Activated CD8-positive, alpha-beta T cell treated with anti-CD3 and anti-CD28 coated beads for 36 hours (primary cell): ENCODE measurements at places on chromosomes 11 and 22. TPM values are rescaled to one million over a fixed set of nuclear protein-coding genes. Genes with fewer than 3 reads are reported as not detected.

DNA sequence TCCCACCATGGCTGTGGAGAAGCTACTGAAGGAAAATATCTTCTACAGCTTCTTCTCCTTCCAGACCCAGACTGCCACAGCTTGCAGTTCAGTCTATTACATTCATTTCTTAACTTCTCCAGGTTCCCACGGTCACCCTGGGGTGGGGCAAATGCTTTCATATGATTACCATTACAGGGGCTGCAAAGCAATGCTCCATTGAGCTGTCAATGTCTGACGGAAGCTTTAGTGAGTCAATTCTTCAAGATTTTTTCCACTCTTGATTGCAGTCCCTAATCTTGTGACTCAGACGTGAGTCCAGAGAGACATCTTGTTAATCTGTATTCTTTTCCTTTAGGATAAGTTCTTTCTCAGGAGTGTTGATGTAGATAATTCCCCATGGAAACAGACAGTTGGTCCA is 233.4 kb upstream of the DDI1 start:
- H3K4me1 ChIP-seq = no peaks in the 10 kb centered on the region
- H3K4me3 ChIP-seq = no peak overlapping the region
- H3K36me3 ChIP-seq = no peaks in the 10 kb centered on the region
- no peak overlapping the region for H3K27ac ChIP-seq
- no peaks in the 10 kb centered on the region for H3K27me3 ChIP-seq

VEGFB gene
- 104 TPM for total RNA-seq

DNA sequence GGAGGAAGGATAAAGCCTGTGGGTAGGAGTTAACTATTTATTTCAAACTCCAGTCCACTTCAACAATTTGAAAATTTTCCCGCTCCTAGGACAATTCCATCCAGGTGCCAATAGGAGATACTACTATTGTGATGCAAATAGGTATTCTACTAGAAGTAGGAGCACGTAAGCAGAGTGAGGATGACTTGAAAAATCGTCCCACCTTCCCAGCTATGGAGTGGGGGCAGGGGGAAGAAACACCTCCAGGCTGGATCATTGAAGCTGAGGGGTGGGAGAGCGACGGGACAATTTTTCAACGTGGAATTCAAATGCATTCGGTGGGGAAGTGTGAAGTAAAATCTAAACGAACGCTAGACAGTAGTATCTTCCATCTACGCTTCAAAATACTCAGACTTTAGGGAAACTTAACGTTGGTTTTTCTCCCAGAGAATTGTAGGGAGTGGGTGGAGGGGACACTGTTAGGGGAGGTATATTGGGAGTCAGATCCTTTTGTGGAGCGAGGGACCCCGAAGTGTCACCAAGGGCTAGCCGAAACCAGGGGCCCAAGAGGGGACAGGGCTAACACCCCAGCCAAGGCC is 523 bp upstream of the ARHGAP42 start:
- H3K27me3 ChIP-seq = peaks cover 16% of the 10 kb centered on the region
- peaks cover 24% of the 10 kb centered on the region for H3K4me1 ChIP-seq
- no peaks in the 10 kb centered on the region for H3K36me3 ChIP-seq
- peak overlapping the region; percentile 70 for H3K4me3 ChIP-seq
- DNase-seq = no peak

NNMT gene
- total RNA-seq = not detected

- H3K27me3 ChIP-seq = peaks cover 52% of the 10 kb centered on the region
- no peak overlapping the region for H3K27ac ChIP-seq
- peaks cover 2% of the 10 kb centered on the region for H3K36me3 ChIP-seq
- no peak overlapping the region for H3K4me3 ChIP-seq
These were observed 45.5 kb upstream of the DBX1 start for GRCh38 chr11:20205807-20206206.

DNA sequence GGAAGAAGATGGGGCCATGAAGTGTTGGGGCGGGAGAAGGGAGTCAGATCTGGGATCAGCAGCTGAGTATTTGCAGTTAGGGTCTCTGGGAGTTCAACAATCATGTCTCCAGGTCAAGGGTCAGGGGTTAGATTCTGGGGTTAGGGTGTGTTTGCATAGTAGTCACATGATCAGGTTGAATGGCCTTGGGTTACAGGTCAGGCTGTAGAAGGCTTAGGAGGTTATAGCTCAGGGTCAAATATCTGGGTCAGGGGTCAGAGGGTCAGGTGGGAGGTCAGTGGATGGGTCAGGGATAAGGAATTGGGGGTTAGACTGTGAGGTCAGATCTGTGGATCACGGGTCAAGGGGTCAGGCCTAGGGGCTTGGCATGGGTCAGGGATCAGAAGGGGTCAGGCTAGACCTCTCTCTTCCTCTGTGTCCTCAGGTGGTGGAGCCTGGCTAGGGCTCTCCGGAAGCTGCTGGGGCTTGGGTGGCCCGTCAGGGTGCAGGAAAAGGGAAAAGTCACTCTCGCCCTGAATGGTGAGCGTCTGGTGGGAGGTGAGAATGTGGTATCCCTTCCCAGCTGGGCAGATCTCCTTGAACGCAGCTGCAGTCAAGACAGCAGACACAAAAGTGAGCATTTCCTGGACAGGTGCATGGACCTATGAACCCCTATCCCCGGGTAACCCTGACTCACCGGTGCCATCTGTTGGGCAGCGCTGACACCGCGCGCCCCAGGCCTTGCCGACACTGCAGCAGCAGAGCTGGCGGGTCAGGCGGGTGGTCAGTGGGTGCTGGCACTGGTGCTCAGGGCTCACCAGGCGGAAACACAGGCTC is 6.4 kb downstream of the LTBP3 start:
- H3K27me3 ChIP-seq = no peaks in the 10 kb centered on the region
- peak; percentile 77 for DNase-seq
- H3K36me3 ChIP-seq = peaks cover 26% of the 10 kb centered on the region
- peaks cover 73% of the 10 kb centered on the region for H3K4me1 ChIP-seq
- peak overlapping the region; percentile 14 for H3K27ac ChIP-seq
- no peak overlapping the region for H3K4me3 ChIP-seq

LGR4 gene
- not detected for total RNA-seq

SAA1 gene
- total RNA-seq = not detected

- DNase-seq = no peak
- peaks cover 41% of the 10 kb centered on the region for H3K4me1 ChIP-seq
- H3K36me3 ChIP-seq = peaks cover 18% of the 10 kb centered on the region
- H3K27ac ChIP-seq = peak overlapping the region; percentile 98
- H3K4me3 ChIP-seq = peak overlapping the region; percentile 97
- H3K27me3 ChIP-seq = no peaks in the 10 kb centered on the region
These were observed 1.1 kb downstream of the ZBTB44 start for GRCh38 chr11:130313383-130314183.

MPZL3 gene
- total RNA-seq = 51.1 TPM

GRCh38 chr11:70005107-70005818 is 72.9 kb upstream of the ANO1 start:
- no peak for DNase-seq
- no peaks in the 10 kb centered on the region for H3K4me1 ChIP-seq
- no peak overlapping the region for H3K4me3 ChIP-seq
- H3K27me3 ChIP-seq = peaks cover 3% of the 10 kb centered on the region

DNA sequence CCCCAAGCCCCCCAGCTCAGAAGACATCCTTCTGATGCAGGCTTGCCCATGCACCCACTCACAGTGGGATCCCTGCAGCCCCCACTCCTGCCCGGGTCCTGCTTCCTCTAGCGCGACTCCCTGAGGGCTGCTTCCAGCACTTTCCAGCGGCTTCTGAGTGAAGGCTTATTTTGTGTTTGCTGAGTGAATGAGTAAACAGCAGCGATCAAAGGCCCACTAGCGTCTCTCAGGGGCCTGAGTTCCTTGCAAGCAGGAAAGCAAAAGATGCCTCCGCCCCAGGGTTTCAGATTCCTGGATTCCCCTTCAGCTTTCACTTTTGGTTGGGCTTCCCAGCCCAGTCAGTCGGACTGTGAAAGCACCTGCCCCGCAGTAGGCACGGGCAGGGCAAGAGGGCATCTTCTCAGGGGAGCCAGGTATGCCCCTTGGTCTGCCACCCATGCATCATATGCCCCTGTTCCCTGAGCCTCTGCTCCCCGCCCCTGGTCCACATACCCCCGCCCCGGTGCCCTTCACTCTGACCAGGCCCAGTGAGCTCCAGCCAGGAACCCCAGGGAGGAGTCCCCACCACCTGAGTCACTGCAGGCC is 9.2 kb downstream of the FADD start:
- H3K36me3 ChIP-seq = peaks cover 20% of the 10 kb centered on the region
- no peak overlapping the region for H3K27ac ChIP-seq
- H3K4me1 ChIP-seq = peaks cover 22% of the 10 kb centered on the region
- no peak for DNase-seq
- H3K27me3 ChIP-seq = no peaks in the 10 kb centered on the region
- no peak overlapping the region for H3K4me3 ChIP-seq

DNA sequence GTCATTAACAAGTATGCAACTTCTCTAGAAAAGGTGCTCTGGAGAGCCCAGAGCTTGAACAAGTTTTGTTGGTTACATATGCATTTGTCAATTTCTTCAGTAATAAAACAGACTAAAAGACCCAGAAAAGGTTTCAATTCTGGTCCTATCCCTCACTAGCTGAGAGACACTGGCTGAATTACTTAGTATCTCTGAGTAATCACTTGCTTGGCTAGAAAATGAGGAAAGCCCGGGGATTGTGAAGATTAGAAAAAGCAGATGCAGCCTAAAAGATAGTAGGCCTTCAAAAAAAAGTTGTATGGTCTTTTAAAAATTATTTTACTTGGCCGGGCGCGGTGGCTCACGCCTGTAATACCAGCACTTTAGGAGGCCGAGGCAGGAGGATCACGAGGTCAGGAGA is 41.2 kb downstream of the MAPK1 start:
- no peaks in the 10 kb centered on the region for H3K27me3 ChIP-seq
- H3K27ac ChIP-seq = no peak overlapping the region
- peaks cover 69% of the 10 kb centered on the region for H3K4me1 ChIP-seq
- H3K4me3 ChIP-seq = no peak overlapping the region

SUSD2 gene
- total RNA-seq = 0.95 TPM

MMP20 gene
- total RNA-seq = not detected

- H3K27ac ChIP-seq = no peak overlapping the region
- peaks cover 11% of the 10 kb centered on the region for H3K4me1 ChIP-seq
- H3K27me3 ChIP-seq = no peaks in the 10 kb centered on the region
- H3K36me3 ChIP-seq = no peaks in the 10 kb centered on the region
- no peak overlapping the region for H3K4me3 ChIP-seq
- DNase-seq = no peak
These were observed 76.3 kb upstream of the TP53AIP1 start for GRCh38 chr11:129018991-129019390.

GRCh38 chr22:42889304-42889703 is 32.2 kb upstream of the ARFGAP3 start:
- peak overlapping the region; percentile 40 for H3K27ac ChIP-seq
- no peaks in the 10 kb centered on the region for H3K27me3 ChIP-seq
- H3K36me3 ChIP-seq = peaks cover 6% of the 10 kb centered on the region
- DNase-seq = no peak

DNA sequence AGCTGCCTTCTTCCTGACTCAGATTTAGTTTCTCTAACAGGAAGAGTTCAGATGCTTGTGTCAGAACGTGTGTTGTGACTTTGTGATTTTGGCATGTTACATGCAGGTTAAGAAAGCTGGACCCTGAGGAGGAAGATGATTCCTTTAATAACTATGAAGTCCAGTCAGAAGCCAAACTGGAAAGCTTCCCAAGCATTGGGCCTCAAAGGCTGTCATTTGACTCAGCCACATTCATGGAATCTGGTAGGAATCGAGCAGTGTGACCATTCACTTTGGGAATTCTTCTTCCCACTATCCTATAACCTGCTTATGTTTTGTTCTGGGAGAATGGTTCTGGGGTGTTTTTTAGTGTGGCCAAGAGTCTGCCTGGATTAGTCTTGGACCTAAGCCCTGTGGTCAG is 48.0 kb downstream of the CABIN1 start:
- H3K27ac ChIP-seq = no peak overlapping the region
- DNase-seq = no peak
- H3K27me3 ChIP-seq = no peaks in the 10 kb centered on the region
- peaks cover 12% of the 10 kb centered on the region for H3K4me1 ChIP-seq

DNA sequence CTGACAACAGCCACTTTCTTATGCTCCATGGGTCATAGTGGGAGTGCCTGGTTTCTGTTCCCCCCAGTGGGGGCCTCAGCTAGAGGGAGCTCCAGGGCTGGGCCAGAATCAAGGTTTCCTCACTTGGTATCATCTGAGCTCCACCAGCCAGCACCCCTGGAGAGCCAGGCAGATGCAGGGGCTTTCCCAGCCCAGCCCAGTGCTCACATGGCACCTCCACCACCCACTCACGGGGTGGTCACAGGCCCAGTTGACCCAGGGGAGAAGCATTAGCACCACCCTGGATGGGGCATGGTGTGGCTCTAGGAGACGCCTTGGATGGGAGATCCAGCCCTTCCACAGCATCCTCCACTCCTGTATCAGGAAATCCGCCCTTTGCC is 24.1 kb upstream of the WNT7B start:
- peak; percentile 10 for DNase-seq
- H3K4me3 ChIP-seq = no peak overlapping the region
- H3K27ac ChIP-seq = no peak overlapping the region
- H3K4me1 ChIP-seq = peaks cover 22% of the 10 kb centered on the region

- H3K4me3 ChIP-seq = no peak overlapping the region
- no peak for DNase-seq
- H3K27me3 ChIP-seq = peaks cover 2% of the 10 kb centered on the region
- peaks cover 9% of the 10 kb centered on the region for H3K4me1 ChIP-seq
- peaks cover 13% of the 10 kb centered on the region for H3K36me3 ChIP-seq
These were observed 47.8 kb downstream of the SWAP70 start for GRCh38 chr11:9711454-9712307.

DNA sequence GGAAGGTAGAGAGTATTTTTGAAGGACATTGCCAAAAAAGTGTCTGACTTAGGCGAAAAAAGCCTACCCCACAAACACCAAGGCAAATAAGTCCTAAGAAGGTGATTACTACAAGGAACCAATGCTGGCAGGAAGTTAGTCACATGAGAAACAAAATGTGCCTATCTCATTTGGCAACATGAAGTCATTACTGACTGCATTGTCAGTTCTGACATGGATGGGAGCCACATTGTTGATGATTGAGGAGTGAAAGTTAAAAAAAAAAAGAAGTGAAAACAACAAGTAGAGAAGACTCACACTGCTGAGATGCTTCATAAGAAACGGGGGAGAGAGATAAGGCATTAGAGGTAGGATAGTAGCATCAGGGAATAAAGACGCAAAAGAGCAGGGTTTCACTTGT is 141.5 kb upstream of the FAT3 start:
- DNase-seq = no peak
- no peak overlapping the region for H3K4me3 ChIP-seq
- no peaks in the 10 kb centered on the region for H3K36me3 ChIP-seq
- no peak overlapping the region for H3K27ac ChIP-seq
- no peaks in the 10 kb centered on the region for H3K27me3 ChIP-seq
- no peaks in the 10 kb centered on the region for H3K4me1 ChIP-seq

TRIM49 gene
- total RNA-seq = not detected

NPAS4 gene
- total RNA-seq = not detected
